Osteocyte (in vitro differentiated cells): ENCODE measurements at places on chromosomes 4 and X. TPM values are rescaled to one million over a fixed set of nuclear protein-coding genes. Genes with fewer than 3 reads are reported as not detected.

GRCh38 chr4:54268151-54268550 is 39.1 kb downstream of the PDGFRA start:
- DNase-seq = no peak
- no peak overlapping the region for H3K4me3 ChIP-seq
- H3K4me1 ChIP-seq = peaks cover 5% of the 10 kb centered on the region
- H3K27me3 ChIP-seq = no peaks in the 10 kb centered on the region
- H3K36me3 ChIP-seq = peaks cover 68% of the 10 kb centered on the region

DNA sequence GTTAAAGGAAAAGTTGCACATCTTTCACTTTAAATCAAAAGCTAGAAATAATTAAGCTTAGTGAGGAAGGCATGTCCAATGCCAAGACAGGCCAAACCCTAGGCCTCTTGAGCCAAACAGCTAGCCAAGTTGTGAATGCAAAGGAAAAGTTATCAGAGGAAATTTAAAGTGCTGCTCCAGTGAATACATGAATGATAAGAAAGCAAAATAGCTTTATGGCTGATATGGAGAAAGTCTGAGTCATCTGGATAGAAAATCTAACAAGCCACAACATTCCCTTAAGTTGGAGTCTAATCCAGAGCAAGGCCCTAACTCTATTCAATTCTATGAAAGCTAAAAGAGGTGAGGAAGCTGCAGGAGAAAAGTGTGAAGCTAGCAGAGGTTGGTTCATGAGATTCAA is 23.8 kb downstream of the NPFFR2 start:
- H3K4me1 ChIP-seq = no peaks in the 10 kb centered on the region
- H3K36me3 ChIP-seq = no peaks in the 10 kb centered on the region
- DNase-seq = no peak

DNA sequence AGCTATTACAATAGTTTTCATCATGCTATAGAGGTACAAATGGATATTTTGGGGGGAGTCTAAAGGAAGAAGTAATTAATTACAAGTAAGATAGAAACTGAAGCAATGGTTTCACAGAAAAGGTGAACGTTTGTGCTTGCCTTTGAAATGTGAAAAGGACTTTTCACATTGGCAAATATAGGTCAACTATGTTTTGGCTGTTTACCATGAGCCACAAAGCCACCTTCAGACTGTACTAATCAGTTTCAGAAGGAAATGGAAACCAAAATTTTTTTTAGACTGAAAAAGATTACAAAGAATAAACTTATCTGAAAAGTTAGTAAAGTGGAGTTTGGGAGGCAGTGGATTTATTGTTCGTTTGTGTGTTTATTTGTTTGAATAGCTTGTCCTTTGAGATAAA is 32.1 kb downstream of the SYTL5 start:
- DNase-seq = no peak
- H3K27me3 ChIP-seq = no peaks in the 10 kb centered on the region
- no peak overlapping the region for H3K4me3 ChIP-seq
- H3K36me3 ChIP-seq = no peaks in the 10 kb centered on the region
- no peaks in the 10 kb centered on the region for H3K4me1 ChIP-seq

The COL25A1 gene
- 1.3 and 1.8 TPM in 2 replicates for total RNA-seq

- no peaks in the 10 kb centered on the region for H3K27me3 ChIP-seq
- no peak overlapping the region for H3K27ac ChIP-seq
- no peaks in the 10 kb centered on the region for H3K36me3 ChIP-seq
- DNase-seq = no peak
These were observed 1414.7 kb upstream of the TENM3 start for GRCh38 chr4:180828455-180829018.

DNA sequence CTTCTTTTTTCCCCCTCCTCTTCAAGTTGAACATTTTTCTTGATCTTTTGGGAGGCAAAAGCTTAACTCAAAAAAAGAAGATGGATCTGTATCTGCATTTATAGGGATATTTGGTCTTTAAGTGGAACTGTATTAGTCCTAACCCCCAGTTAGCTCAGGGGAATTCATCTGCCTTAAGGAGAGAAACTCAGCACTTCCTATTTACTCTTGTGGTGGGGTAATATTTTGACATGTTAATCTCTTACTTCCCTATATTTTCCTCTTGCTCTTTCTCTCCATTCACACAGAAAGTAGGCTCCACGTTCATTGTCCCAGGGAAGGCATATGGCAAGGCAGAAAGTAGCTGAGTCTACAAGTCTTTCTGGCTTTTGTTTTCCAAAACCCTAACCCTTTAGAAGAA is 5.3 kb downstream of the LRRC66 start:
- H3K4me1 ChIP-seq = peaks cover under 1% of the 10 kb centered on the region
- no peak for DNase-seq
- peak overlapping the region; percentile 29 for H3K27ac ChIP-seq
- no peaks in the 10 kb centered on the region for H3K27me3 ChIP-seq
